DMS79 treated with DMSO at 0.1 percent for 48 hours (cell line): ENCODE measurements at places on chromosomes 3 and 15.

GRCh38 chr3:141746962-141747361 is 8.9 kb downstream of the RNF7 start:
- DNase-seq = no peak

GRCh38 chr3:113985541-113985940 is 37.7 kb downstream of the ZDHHC23 start:
- DNase-seq = no peak

GRCh38 chr3:71063773-71064290 is 519.7 kb downstream of the FOXP1 start:
- no peak for DNase-seq

DNA sequence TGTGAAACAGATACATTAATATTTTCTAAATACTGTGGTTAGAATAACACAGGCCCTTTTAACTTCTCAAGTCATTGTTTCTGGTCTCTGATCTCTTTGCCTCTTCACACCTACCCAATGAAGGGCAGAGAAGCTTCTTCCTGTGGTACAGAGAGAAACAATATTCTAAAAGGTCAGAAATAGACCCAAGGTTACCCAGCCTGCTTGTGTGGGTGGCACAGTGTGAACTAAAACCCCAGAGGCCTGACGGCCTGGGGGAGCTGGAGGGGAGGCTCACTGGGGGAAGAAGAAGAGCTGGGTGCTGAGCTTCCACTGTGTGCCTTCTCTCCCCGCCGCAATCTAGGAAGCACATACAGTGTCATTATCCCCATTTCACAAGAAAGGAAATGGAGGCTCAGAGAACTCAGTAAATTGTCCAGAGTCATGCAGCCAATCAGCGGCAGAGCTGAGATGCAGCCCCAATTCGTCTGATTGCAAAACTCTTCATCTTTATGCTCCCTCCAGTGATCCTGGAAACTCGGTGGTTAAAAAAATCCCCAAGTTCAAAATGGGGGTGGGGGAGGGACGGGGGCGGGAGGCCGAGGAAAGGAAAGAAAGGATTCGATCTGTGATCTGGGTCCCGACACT is 64.1 kb upstream of the HEG1 start:
- no peak for DNase-seq

- no peak for DNase-seq
Observed at GRCh38 chr3:190972840-190973270, 110.4 kb upstream of the GMNC start.

DNA sequence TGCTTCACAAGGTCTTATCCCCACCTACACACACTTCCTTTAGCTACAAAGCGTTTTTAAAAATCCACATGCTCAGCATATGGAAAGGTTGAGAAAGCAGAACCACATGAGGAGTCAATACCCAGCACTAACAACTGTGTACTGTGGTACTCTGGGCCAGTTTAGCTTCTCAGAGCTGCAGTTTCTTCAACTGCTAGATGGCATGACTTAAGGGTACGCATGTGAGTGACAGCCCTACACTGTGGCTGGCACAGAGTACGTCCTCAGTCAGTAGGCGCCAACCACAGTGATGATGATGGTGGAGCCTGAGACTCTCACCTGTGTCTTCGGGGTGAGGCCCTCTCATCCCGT is 17.4 kb downstream of the CCDC12 start:
- no peak for DNase-seq

DNA sequence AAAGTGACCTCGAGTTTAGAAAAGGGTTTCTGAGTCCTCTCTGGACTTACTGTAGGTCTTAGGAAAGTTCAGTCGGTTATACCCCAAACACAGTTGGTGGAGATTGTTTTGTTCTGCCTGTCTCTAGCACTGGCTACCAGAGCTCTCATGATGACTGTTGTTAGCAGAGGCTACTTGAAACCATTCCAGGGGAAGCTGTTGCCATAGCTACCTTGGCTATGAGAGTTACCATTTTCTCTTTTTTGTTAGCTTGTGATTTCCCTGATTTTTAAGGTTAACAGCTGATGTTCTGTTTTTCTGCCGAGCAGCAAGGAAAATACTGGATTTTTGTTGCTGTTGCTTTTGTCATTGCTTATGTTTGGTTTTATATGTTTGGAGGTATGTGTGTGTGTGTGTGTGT is 26.7 kb downstream of the ABHD2 start:
- peak; percentile 39 for DNase-seq

GRCh38 chr15:101242999-101243336 is 8.9 kb downstream of the CHSY1 start:
- peak; percentile 58 for DNase-seq

DNA sequence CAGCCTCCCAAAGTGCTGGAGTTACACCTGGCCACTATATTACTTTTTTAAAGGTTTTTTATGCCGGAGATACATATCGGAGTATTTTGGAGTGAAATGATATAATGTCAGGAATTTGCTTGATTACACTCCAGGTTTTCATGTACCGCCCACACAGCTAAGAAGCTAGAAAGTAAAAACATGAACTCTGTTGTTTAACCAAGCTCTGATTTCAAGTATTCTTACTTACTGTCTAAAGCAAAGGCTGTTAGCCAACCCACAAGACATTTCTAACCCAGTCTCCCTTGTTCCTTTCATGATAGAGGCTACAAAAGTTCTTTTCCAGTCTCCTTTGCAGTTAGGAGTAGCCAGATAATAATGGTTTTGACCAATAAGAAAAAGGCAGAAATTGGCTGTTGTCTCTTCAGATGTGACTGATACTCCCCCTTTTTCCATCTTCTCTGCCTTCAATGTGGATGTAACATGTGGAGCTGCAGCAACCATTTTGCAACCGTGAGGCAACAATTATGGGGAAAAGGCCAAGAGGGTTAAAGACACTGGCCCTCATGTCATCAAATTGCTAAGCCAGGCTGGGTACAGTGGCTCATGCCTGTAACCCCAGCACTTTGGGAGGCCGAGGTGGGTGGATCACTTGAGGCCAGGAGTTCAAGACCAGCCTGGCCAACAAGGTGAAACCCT is 6.1 kb upstream of the CP start:
- DNase-seq = no peak

GRCh38 chr15:69597061-69597592 is 144.5 kb downstream of the RPLP1 start:
- no peak for DNase-seq

- no peak for DNase-seq
Observed at GRCh38 chr3:132804498-132804897, 82.3 kb upstream of the NPHP3 start.

DNA sequence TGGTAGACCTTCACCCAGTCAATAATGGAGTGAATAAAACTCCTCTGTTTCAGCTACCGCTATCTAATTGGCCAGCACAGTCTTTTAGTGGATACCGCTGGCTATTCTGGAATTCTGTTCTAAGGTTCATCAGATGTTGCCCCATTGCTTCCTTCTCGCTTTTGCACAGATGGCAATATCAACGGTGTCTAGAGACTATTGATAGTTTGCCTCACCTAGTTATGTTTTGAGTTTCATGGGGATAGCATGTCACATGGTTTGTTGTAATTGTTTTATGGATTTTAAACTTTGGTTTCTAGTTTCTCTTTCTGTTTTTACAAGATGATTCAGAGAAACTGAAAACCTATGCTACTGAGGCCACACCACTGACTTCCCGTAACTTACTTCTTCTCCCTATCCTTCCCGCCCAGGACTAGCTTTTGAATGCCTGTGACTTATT is 2.0 kb downstream of the XRN1 start:
- no peak for DNase-seq

GRCh38 chr3:127168271-127168670 is 24.7 kb upstream of the PRR23E start:
- DNase-seq = no peak

DNA sequence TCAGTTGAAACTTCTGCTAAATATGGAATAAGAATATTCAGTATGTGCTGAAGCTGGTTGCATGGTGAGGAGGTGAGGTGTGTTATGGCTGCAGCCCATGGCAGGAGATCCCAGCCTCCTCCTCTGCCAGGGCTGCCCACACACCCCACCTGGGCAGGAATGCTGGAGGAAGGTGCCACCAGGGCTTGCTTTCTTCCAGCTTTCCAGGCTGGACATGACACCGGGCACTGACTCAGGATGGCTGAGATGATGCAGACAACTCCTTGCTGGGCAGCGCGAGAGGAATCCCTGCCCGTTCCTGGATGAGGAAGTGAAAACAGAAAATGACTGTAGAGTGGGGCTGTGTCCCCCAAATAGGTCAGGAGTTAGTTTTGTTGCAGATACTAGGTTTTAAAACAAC is 14.1 kb downstream of the GABRG3 start:
- no peak for DNase-seq

GRCh38 chr3:166013073-166013679 is 176.0 kb upstream of the BCHE start:
- no peak for DNase-seq

GRCh38 chr15:34336231-34336990 is 1.2 kb downstream of the SLC12A6 start:
- DNase-seq = no peak

DNA sequence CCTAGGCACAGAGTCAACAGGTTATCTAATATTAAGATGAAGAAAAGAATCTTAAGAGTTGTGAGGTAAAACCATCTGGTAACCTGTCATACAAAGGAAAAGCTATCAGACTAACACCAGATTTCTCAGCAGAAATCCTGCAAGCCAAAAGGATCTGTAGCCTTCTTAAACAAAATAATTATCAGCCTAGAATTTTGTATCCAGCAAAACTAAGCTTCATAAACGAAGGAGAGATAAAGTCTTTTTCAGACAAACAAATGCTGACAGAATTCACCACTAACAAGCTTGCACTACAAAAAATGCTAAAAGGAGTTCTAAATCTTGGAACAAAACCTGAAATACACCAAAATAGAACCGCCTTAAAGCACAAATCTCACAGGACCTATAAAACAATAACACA is 9.9 kb upstream of the IGSF11 start:
- DNase-seq = no peak

DNA sequence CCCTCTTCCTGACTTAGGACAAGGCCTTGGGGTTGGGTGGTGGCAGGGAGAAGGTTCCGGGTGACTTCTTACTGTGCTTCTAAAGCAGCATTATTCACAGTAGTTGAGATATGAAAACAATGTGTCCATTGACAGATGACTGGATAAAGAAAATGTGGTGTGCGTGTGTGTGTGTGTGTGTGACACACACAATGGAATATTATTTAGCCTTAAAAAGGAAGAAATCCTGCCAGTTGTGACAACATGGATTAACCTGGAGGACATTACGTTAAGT is 128.1 kb upstream of the RASGRP1 start:
- no peak for DNase-seq

GRCh38 chr3:23981955-23982354 is 36.9 kb downstream of the NR1D2 start:
- DNase-seq = no peak

GRCh38 chr15:99248000-99248715 is 1.2 kb downstream of the TTC23 start:
- no peak for DNase-seq

DNA sequence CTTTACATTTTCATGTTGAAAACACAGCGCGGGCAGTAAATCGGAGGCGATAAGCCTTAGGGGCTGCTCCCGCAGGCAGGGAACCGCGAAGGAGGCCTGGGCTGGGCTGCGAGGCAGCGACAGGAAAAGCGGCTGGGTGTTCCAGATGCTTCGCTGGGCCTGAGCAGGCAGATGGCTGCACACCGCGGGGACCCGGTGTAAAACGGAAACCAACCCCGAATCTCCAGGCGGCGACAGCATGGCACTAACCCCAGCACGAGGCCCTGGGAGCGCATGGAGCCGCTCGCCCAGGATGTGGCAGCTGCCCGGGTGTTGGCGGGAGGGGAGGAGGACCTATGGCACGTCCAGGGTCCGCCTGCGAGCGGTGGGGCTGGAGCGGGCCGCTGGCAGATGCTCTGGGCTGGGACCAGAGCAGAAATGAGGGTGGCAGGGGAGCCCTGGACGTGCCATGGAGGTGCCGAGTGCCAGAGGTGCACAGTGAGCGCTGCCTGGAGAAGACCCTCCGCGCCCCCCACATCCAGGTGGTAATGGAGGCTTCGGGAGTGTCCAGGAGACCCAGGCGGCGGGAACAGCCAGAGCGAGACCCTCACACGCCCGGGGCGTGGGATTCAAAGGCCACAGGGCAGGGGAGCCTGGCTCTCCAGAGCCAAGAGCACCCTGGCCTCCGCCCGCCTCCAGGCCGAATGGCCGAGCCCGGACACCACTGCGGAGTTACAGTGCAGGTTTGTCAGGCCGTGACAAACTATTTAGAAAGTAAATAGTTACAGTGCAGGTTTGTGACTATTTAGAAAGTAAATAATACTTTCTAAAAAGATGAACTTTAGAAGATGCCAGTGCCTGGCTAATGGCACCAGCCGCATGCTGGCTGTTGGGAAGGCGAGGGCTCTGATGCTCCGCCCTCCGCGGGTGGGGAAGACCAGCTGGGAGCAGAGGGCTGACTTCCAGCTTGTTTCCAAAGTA is 293.6 kb downstream of the OCA2 start:
- no peak for DNase-seq

DNA sequence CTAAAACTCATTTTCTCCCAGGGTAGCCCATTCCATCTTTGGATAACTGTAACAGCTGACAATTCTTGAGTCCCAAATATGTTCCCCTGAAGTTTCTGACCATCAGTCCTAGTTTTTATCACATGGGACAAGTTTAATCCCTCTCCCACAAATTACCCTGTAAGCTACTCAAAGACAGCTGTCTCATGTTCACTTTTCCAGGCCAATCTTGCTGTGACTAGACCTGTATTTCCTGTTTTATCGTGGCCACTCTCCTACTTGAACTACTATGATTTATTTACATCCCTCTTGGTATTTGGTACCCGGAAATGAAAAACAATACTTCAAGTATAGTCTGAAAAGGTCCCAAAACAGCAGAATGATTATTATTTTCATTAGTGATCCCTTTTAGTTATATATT is 95.1 kb upstream of the MEX3B start:
- no peak for DNase-seq

DNA sequence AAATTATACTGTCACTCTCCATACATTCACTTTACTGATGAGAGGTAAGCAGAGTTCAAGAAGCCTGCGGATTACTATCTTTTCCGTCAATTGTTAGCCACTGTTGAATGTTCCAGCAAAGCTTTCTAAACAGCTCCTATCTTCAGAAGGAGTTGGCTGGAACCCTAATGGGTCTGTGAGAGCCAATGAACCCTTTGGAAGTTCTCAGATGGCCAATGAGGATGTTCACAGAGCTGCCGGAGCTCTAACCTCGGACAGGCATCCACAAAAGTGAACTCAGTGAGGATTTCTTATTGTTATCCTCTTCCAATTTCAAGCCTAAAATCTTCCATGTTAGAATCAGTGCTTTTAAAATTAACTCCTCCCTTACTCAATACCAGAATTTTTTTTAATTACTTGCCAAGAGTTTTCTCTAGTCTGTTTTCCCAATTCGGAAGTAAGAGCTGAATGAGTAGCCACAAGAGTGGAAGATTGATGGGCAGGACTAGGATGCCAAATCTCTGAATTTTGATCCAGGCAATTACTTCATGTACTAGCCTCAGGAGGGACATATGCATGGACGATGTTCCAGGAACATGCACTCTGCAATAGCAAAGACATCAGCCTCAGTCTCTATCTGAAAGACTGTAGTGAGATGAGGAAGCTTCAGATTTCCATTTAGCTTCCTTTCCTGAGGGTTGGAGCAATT is 78.1 kb downstream of the AGBL1 start:
- DNase-seq = no peak

GRCh38 chr3:184295771-184296170 is 3.3 kb upstream of the PSMD2 start:
- DNase-seq = no peak
